Peyer's patch (tissue), 4 donors: ENCODE measurements at places on chromosomes 12 and 14. TPM values are rescaled to one million over a fixed set of nuclear protein-coding genes. Genes with fewer than 3 reads are reported as not detected.

DNA sequence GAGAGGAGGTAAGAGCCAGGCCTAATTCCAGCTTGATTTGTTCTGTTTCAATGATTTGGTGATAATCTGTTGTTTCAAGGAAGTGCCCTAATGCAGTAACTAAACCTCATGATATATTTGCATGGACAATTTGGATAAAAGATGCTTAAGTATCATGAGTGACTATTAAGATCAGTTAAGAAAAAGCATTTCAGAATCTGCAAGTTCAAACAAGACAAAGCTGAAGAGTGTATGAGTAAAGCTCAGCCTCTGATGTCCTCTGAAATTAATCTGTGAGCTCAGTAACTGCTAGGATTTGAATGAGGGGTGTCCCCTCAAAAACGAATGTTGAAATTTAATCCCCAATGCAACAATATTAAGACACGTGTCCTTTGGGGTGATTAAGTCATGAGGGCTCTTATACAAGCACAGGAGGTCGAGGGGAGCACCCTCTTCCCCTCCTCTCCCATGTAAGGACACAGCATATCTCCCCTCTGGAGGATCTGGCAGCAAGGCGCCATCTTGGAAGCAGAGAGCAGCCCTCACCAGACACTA, 949.2 kb downstream of the GALC start:
- no peak for DNase-seq

The ASCL1 gene
- not detected for total RNA-seq

The SALL2 gene
- 3.9 TPM for total RNA-seq

The RDH12 gene
- not detected for total RNA-seq

DNA sequence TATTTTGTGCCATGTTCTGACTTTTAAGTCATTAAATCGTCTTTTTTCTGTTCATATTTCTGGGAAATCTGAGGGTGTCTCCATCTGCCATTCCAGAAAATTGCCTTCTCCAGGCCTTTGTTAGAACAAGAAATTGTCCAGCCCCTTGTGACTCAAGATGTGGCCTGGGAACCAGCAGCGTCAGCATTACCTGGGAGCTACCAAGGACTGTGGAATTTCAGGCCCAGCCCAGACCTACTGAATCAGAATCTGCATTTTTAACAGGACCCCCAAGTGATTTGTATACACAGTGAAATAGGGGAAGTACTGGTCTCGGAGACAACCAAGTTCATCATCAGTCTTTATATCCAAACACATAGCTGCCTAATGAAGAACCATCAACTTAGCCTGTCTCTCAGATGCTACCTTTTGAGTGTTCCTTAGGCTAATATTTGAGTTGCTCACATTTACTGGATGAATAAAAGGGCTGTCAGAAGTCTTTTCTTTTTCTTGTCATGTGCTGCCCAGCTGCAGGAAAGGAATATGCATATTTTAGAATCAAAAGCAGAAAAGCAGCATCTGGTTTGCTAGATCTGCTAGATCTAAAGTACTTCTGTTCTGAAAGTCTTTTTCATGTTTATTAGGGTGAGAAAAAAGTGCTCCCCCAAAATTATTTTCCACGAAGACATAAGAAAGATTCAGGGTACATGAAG, 21.2 kb downstream of the GPHB5 start:
- no peak for DNase-seq

DNA sequence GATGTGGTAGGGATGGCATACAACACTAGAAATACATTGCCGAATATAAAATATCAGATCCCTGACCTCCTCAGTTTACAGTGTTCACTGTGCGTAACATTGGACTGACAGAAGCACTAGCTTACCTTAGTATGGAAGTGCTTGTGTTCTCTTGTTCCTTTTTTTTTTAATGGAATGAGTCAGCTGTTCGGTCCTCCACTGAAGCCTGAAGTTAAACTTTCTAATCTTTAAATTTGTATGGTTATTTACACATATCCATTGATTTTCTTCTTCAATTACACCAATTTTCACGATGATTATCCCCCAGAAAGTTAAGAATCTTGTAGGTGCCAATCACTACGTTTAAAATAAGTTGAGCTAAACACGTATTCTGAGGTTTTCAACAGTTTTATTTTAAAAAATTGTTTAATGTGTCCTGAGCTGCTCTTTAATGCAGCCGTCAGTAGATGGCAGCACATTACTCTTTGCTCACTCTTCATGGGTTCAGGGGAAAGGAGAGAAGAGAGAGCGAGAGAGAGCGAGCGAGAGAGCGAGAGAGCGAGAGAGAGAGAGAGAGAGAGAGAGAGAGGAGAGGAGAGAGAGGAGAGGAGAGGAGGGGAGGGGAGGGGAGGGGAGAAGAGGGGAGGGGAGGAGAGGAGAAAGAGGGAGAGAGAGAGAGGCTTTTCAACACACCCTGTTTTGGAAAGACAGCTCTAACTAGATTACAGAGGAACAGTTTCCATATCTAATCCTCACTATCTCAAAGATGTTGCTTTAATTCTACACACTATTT, 134.7 kb upstream of the SCAF11 start:
- peak; percentile 76 for DNase-seq

- DNase-seq: no peak
Measured at GRCh38 chr12:12141000-12141399, 70.3 kb downstream of the BCL2L14 start.

The RNASE1 gene
- 58.1 TPM for total RNA-seq

DNA sequence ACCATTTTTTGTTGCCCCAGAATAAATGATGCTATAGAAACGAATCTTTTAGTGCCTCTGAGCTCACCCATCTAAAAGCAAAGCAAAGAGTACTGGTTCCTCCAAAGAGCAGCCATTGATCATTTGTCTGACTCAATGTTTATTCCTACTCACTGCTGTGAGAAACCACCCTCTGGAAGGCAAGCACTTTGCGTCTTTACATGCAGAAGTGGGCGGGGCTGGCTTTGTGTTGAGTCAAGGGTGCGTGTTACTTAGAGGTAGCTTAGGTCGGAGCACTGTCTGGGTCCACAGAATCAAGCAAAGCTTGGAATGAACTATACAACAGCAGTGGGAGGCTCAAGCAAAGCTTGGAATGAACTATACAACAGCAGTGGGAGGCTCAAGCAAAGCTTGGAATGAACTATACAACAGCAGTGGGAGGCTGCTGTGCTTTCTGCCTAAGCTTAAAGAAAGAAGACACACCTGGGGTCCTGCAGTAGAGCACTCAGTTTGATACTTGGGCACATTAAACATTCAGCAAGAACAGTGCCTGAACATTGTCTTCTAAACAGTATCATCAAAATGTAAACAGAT, 77.2 kb upstream of the PRICKLE1 start:
- no peak for DNase-seq

DNA sequence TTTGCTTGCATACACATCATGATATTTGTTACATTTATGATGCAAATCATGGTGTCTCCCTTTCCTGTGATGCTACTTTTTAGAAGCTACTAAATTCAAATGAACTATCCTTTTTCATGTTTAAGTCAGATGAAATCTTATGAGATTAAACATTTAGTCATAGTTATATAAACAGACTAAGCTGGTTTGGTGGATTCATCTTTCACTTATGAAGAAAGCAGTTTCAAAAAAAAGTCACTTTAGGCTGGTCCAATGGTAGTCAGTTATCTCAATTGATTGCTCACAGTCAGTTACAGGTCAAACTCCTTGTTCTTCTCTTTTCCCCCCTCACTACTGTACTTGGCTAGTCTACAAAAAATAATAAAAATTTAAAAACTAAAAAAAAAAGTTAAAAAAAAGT, 19.7 kb downstream of the SYCP3 start:
- DNase-seq: no peak
